Activated gamma-delta T cell treated with anti-CD3 and anti-CD28 coated beads, Interleukin-2, amount 50 U/mL, for 16 hours (primary cell): ENCODE measurements at places on chromosomes 5 and 9.

GRCh38 chr5:3320317-3320875 is 275.2 kb upstream of the IRX1 start:
- DNase-seq, result no peak

- DNase-seq, result no peak
Observed at GRCh38 chr5:10266137-10266536, 16.1 kb downstream of the CCT5 start.

DNA sequence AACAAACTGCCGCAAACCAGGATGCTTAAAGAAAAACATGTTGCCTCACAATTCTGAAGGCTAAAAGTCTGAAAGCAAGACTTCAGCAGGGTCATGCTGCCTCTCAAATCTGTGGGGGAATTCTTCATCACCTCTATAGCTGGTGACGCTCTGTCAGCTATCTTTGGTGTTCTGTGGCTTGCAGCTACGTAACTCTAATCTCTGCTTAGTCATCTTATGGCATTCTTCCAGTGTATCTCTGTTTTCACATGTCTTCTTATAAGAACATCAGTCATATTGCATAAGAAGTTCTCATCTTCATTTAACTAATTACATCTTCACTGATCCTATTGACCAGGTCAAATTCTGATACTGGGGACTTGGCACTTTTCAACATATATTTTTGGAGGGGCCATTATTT is 243.0 kb downstream of the CDH10 start:
- no peak for DNase-seq

DNA sequence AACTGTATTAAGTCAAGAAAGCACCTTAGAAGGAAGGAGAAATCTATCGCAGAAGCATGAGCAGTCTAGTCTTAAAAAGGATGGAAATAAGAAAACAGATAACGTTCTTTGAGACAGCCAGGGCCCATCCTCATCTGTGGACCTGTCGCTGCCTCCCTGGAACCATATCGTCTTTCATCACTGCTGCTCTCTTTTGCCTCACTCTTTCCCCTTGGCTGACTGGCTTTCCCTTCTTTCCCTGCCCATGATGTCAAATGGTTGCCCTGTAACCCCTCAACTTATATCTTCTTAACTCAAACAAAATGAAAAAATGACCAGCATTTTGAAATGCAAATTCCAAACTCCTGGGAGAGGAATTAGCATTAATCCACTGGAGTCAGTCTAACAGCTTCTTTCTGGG is 299.8 kb downstream of the GABRB2 start:
- DNase-seq, result no peak

- DNase-seq, result no peak
Observed at GRCh38 chr5:136073714-136074529, 45.1 kb downstream of the TGFBI start.

GRCh38 chr5:119264186-119264585 is 91.6 kb upstream of the TNFAIP8 start:
- DNase-seq, result no peak

GRCh38 chr5:42522783-42523182 is 99.5 kb downstream of the GHR start:
- DNase-seq, result no peak

DNA sequence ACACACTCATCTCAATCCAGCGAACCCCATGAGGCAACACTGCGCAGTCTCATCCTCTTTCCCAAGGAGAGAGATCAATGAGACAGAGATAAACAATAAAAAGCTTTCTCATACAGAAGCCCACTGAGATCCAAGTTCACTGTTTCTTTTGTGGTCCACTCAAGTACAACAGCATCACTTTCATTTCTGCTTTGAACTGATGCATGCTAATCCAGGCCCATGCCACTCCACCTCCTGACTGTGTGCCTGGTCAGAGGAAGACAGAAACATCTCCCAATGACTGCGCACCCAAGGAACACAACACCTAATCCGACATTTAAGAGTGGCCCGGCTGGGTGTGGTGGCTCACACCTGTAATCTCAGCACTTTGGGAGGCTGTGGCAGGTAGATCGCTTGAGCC is 104.0 kb downstream of the SERINC5 start:
- DNase-seq, result no peak

DNA sequence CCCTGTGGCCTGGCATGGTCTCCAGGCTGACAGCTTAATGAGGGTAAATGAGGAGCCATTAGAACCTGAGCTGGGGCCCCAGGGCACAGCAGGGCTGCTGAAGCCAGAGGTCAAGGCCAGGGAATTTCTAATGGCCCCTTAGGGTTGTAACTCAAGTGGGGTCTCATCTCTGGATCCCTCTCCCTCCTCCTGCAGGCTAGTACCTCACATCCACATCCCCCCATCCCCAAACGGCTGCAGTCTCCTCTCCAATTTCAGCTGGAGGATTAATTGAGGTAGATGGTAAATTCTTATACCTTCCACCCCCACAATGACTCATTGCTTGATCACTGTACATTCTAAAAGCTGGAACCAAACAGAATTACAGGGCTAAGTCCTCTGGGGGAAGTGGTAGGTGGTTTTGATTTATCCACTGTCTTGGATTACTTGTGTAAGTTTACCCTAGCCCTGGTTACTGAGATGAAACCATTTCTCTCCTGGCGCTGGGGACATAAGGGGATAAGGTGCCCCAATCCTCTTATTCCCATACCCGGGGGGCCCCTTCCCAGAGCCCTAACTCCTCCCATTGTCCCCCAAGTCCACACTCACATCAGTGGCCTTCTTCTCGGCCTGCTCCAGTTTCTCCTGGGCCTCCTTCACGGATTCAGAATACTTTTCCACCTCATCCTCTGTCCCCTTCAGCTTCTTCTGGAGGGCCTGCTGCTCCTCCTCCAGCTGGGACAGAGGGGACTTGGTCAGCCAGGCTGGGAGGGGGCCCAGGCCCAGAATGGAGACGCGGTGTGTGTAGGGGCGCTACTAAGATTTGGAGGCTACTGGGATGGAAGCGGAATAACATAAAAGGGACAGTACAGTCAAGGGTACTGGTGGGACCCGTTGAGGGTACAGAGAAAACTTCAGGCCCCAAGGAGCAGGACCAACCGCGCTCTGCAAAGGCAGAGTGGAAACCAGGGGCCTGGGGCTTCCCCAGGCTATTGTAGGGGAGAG is 875 bp downstream of the TPM2 start:
- no peak for DNase-seq

- no peak for DNase-seq
Observed at GRCh38 chr5:80254767-80255430, 949 bp downstream of the SERINC5 start.

GRCh38 chr9:72978744-72979143 is 25.9 kb upstream of the ALDH1A1 start:
- DNase-seq, result no peak

GRCh38 chr5:66529704-66530103 is 66.5 kb upstream of the MAST4 start:
- no peak for DNase-seq

DNA sequence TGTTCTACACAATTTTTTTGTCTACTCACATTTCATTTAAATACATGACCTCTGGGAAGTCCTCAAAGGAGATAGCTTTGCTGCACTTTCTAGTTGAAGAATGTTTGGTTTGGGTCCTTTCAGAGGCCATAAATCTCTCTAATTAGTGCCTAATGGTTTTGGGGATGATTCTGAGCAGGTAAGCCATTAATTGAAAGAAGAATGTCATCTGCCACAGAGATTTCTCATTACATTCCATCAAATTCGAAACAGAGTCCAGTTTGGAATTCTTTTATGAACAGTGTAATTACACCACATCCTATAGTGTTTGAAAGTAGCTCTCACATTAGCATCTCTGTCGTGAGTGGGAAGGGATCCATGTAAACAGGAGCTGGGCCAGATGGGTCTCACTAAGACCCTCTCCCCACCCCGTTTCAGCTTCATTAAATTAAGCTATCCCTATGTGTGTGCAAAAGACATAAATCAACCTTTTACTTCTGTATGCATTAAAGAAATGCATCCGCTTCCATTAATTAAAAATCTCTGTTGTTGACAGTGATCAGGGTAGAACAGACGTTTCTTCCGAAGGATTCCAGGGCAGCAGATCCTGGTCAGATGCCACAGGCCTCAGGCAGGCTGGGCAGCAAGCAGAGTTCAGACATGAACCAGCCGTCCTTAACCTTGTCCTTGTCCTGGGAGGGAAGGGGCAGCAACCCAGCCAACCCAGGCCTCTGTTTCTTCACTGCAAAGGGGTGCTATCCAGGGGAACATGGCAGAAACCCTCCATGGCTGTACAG is 99.8 kb upstream of the MAP1B start:
- no peak for DNase-seq

DNA sequence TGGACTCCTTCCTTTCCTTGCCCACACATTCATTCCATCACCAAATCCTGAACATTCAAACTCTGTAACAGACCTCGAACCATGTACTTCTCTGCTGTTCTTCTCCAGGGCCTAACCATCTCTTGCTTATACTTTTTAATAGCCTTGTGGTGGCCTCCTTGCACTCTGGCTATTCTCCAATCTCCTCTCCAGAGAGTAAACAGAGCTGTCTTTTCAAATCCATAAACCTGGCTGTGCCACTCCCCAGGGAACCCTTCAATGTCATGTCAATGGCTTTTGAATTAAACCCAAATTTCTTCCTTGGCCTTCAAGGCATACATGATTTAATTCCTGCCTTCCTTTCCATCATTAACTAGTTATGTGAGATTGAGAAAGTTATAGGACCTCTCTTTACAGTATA is 277.6 kb upstream of the EFNA5 start:
- DNase-seq, result no peak

DNA sequence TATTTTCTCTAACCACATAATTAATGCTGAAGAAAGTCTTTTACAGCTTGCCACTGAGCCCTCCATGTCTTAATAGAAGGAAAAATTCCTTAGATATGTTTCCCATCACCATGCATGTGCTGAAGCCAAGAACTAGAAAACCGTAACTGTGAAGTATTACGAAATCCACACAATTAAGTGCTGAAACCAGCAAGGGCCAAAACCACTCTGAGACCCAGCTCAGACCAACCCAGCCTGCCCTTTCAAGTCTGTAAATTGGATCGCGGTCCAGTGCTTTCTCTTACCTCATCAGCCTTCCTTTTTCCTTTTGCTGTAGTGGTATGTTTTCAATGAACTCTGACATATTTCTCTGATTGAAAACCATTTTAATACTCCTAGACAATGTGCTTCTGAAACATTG is 26.3 kb downstream of the SEMA5A start:
- DNase-seq, result no peak

- DNase-seq, result no peak
Observed at GRCh38 chr9:1490341-1491232, 440.4 kb downstream of the DMRT2 start.

- no peak for DNase-seq
Observed at GRCh38 chr9:42388846-42389245, 205.4 kb downstream of the SPATA31A6 start.

DNA sequence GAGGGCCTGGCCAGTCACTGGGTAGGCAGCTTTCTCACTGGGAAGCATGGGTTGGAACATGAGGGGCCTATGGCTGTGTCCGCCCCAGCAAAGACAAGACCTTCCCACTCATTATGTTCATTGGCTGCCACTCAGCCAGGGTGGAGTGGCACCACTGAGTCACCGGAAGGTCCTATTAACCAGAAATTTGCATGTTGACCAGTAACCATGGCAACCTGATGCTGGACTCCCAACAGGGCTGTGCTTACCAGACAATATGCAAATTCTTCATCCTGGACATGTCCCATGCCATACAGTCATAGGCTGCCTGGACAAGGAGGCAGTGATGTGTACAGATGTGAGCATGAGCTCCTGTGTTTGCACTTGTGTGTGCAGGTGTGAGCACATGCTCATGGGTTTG is 66.7 kb downstream of the PSD2 start:
- DNase-seq, result no peak

DNA sequence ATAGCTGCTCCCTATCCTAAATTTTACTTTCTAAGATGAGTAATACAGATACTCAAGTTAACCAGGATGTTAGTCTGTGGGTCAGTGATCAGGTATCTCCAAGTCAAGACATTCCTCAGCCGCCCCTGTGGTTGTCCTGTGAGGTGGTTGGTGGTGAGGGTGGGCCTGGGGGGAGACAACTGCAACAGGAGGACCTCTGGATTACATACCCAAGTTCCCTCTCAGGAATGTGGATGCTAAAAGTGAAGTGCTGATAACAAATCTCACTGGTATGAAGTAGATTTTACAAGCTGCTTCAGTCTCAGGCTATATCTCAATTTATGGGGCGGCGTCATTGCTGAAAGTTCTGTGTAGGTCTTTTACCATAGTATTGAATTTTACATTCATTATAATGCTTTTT is 38.3 kb downstream of the SLC1A3 start:
- no peak for DNase-seq

DNA sequence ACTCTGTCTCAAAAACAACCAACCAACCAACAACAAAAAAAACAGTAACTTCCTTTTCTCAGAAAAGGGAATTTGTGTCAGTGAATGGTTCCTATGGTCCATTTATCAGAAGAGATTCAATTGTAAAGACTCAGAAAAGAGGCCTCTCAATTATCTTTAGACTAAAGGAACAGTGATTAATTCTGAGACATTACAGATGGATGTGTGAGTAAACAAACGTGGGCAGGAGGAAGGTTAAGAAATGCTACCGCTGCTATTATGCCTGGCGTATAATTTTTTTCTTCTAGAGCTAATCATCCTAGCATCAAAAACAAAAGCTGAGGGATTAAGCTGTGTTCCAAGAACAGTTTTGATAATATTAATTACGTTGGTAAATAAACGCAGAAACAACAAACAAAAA is 52.9 kb upstream of the JMY start:
- no peak for DNase-seq

- DNase-seq, result no peak
Observed at GRCh38 chr9:27471366-27471765, 52.7 kb upstream of the IFNK start.

- DNase-seq, result no peak
Observed at GRCh38 chr9:128979111-128979510, 31.6 kb downstream of the NUP188 start.

DNA sequence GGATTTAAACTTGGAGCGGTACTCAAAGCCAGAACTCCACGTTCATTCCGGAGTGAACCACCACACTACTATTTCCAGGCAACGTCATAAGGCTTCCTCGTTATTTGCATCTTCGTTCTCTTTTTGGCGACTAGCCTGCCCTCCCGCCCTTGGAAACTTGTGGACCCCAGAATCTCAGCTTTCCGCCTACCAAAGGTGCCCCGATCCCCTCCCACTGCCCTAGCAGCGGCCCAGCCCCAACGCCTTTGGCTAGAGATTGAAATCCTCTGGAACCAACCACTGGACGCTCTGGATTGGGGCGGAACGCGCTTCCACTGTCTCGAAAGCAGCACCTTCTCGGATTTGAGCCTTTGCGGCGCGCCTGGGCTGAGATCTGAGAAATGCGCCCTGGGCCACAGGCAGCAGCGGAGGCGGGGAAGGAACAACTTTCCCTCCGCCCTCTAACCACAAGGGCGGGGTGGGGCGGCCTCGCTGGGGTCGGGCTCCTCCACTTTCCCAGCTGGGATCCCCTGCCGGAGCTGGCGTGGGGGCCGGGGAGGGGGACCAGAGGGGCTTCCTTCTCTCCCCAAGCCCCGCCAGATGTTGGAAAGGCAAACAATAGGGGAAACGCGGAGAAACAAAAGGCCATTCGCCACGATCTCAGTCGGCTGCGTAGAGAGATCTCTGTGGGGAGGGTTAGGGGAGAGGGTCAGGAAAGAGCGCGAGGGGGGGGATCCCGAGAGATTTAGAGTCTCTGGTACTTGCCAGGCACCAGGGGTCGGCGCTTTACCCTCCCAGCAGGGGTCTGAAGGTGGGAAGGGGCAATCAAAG is 1.3 kb downstream of the MOB3B start:
- peak; percentile 16 for DNase-seq
